ENCODE measurements at places on chromosomes 12 and 14.
A peak's percentile ranks its signal among the peaks of the same experiment; 100 is the strongest.

- no peak for DNase-seq
These were observed 51.0 kb upstream of the NCOR2 start for GRCh38 chr12:124618291-124618902.

GRCh38 chr12:62260733-62261683 is 804 bp downstream of the USP15 start:
- DNase-seq, result peak; percentile 76

- peak; percentile 82 for DNase-seq
These were observed 645 bp downstream of the FOXA1 start for GRCh38 chr14:37594238-37594970.

- peak; percentile 75 for DNase-seq
These were observed 89.2 kb downstream of the PDZRN4 start for GRCh38 chr12:41277100-41277945.

DNA sequence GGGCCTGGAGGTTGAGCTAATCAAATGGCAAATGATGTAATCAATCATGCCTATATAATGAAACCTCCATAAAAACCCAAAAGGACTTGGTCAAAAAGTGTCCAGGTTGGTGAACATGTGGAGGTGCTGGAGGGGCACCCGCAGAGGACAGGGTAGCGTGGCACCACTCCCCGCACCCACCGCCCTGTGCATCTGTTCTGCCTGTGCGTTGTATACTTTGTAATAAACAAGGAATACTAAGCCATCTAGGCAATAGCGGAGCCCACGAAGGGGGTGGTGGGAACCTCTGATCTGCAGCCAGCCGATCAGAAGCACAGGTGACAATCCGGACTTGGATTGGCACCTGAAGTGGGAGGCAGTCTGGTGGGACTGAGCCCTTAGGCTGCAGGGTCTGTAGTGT is 75.8 kb upstream of the GPR68 start:
- no peak for DNase-seq

- DNase-seq, result no peak
These were observed 28.2 kb downstream of the FOXA1 start for GRCh38 chr14:37566811-37567371.

DNA sequence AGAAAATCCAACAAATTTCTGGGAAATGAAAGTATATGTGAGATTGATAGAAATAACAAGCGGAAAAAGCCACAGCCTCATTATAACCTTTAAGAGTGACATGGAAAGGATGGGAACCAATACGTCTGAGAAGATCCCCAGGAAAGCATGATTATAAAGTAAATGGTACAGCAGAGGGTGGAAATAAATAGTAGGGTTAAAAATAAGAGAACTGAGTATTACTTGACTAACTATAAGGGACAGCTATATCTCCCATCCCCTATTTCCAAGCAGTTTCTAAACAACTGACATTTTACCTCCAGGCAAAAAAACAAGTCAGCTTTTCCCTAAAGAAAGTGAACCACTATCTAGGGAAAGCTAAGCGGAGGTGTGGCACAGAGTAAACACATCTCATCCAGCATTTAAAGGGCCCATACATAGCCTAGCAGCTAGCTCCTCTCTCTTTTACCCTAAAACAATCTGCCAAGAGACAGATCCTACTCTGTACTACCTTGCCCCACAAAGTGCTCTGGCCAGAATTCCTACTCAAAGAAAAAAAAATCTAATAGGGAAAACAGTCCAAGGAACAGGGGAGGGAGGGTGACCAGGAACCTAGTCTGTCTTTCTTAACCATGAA is 11.2 kb downstream of the OSBPL8 start:
- no peak for DNase-seq

- DNase-seq, result no peak
These were observed 703.0 kb upstream of the TBX3 start for GRCh38 chr12:115386946-115387345.

Data from GM23248 (cell line).